GM12865 (cell line): ENCODE measurements at places on chromosomes 4 and X.

GRCh38 chr4:76305971-76306881 is at the start of gene STBD1:
TSS of gene STBD1 (plus strand) at chr4:76306733. CDS start at chr4:76306770, 37 bp downstream.
- DNase-seq: peak; percentile 41

DNA sequence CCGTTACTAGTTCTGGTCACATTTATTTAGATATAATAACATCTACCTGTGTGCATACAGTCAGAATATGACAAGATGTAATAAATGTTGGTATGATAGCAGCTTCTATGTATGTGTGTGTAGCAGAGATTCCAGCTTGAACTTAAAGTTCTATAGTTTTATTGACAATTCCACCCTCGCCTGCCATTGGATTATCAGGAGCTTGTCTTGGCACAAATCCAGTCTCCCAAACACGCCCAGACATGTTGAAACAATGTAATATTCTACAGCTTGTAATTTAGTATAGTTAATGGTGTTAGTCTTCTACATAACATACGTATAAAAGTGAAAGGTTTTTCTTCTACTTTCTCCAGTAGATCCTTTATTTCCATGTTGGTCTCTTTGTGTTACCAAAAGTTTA is 44.4 kb downstream of the BBS12 start:
- no peak for DNase-seq

GRCh38 chrX:103674531-103675454 is 11.7 kb downstream of the MORF4L2 start:
- no peak for DNase-seq

- DNase-seq: peak; percentile 17
Measured at GRCh38 chrX:9339603-9340491, 125.0 kb upstream of the TBL1X start.

GRCh38 chrX:118116713-118117550 is at the start of gene KLHL13:
TSS of gene KLHL13 (minus strand) at chrX:118116810. CDS start at chrX:118028473, 88,337 bp downstream.
- peak; percentile 39 for DNase-seq

DNA sequence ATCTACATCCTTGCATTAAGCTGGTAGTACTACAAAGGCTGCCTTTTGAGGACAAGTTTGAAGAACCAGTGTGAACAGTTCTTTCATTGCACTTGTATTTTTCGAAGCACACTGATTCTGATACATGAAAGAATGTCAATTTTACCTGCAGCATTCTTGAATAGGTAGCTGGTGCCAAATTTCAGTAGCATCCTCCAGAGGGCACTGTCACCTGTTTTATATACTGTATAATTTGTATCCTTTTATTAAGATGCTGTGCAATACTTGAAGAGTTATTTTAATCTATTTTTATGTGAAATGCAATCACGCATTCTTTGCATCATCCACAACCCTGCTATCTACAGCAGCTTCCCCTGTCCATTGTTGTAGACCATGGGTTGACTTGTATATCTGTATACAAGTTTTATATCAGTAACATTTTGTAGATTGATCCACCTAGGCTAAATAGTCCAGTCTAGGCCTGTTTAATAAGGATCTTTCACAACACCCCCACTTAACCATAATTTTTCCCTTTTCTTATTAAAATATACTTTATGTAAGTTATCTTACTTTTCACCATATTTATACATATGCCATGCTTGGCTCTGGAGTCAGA is 325.7 kb downstream of the PCDH7 start:
- peak; percentile 4 for DNase-seq

GRCh38 chr4:118158763-118159375 is 124.6 kb downstream of the NDST3 start:
- DNase-seq: no peak

GRCh38 chr4:120725639-120726580 is 196.6 kb downstream of the PRDM5 start:
- no peak for DNase-seq

- peak; percentile 66 for DNase-seq
Measured at GRCh38 chr4:138977524-138977923, 38.1 kb upstream of the NOCT start.

DNA sequence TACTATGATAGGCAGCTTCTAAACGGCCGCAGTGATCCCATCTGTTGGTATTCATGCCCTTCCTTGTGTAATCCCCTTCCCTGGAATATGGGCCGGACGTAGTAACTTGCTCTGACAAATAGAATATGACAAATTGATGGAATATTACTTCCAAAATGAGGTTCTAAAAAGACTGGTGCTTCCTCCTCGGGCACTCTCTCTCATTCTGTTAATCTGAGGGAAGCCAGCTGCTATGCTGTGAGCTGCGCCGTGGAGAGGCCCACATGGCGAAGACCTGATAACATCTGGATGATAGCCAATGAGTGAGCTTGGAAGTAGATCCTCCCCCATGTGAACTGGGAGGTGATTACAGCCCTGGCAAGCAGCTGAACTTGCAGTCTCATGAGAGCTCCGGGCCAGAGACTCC is 27.2 kb upstream of the SLC25A4 start:
- DNase-seq: no peak

DNA sequence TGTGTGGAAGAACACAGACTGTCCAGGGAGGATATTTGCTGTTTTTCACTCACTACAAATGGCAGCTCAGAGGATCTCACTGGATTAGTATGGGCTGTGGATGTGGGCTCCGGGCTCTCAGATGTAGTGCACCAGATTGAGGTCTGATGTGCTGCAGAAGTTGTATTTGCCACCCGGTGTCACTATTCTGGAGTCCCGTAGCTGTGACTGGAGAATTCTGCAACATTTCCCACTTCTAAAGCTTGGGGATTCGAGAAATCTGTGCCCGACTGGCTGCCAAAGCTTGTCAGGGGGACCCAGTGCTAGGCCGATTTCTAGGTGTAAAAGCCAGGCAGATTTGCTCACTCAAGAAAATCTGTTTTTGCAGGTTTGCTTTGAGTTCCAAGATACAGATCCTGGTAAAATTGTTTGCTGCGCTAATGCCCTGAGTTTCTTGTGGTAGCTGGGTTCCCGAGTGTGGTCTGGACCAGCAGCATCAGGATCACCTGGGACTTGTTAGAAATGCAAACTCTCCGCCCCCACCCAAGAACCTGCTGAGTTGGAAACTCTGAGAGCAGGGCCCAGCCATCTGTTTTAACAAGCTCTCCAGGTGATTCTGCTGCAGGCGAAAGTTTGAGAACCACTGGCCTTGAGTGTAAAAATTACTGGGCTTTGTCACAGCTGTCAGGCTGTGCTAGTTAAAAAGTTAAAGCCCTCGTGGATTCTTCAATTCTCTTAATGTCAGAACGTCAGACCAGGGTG is 18.1 kb downstream of the KIT start:
- no peak for DNase-seq

- DNase-seq: no peak
Measured at GRCh38 chr4:179941911-179942310, 2301.3 kb upstream of the TENM3 start.

DNA sequence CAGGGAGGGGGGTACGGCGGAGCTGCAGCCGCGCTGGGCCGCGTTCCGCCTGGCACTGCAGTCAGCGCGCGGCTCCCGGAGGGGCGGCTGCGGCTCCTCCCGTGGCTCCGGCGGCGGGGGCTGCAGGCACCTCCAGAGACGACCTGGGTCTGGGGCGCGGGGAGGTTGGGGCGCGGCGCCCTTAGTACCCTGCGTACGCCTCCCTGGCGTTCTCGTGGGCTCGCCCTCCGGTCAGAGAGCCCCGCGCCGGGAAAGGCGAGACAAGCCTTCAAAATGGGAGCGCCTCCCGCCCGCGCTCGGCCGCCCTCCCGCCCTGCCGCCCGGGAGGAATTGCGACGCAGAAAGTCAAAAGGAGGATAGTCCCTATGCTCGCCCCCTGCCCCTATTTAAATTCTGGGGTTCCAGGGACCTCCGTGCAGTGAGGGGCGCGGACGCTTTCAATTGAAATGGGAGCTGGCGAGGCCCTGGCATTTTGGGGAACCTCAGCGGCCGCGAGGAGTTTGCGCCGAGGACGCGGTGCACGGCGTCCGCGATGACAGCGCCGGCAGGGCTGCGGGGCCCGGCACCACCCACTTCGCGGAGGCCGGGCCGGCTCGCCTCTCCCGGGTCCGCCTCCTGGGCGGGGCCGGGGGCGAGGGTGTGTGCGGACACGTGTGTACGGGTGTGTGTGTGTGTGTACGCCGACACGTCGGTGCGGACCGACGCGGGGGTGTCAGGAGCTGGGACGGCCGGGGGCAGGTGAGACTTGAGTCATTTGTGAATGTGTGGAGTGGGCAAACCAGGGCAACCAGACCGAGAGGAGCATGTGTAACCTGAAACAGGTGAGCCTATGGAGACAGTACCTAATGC is 544 bp downstream of the HERC3 start:
- peak; percentile 81 for DNase-seq

GRCh38 chr4:150253965-150254630 is 175.9 kb downstream of the DCLK2 start:
- no peak for DNase-seq

GRCh38 chr4:143473334-143474126 is 40.0 kb upstream of the SMARCA5 start:
- DNase-seq: peak; percentile 13

DNA sequence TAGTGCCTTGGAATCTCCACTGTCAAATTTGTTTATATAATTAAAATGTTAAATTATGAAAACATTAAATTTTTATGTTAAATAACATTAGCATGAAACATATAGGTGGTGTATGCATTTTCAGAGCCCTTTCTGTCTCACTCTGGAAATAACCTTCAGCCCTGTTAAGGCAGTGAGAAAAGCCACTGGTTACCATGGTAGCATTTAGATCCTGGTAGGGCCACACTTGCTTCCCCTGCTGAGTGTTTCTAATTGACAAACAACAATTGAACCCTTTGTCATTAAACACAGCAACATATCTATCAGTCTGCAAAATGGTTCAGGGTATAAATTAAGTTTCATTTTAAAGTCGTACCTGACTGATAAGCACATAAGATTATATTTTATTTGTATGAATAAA is 63.5 kb downstream of the PDK3 start:
- DNase-seq: peak; percentile 1

DNA sequence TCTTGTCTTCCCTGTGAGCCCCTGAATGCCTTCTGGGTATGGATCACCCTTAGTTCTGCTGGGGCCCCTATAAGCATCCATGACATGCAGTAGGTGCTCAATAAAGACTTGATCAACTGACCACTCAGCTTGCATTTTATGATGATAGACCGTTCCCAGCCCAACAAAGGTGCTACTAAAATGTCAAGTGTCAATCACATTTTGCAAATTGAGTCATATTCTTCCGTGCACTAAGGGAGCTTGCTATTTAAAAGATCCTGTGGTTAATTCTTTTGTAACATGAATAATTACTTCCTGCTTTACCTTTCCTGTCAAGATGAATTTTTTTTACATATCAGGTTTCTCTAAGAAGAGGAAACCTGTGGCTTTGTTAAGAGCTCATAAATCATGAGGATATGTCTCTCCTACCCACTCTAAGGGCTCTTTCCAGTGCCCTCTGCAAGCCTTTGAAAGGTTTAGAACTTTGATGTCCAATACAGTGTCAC is 47.6 kb downstream of the SH3KBP1 start:
- DNase-seq: peak; percentile 68

DNA sequence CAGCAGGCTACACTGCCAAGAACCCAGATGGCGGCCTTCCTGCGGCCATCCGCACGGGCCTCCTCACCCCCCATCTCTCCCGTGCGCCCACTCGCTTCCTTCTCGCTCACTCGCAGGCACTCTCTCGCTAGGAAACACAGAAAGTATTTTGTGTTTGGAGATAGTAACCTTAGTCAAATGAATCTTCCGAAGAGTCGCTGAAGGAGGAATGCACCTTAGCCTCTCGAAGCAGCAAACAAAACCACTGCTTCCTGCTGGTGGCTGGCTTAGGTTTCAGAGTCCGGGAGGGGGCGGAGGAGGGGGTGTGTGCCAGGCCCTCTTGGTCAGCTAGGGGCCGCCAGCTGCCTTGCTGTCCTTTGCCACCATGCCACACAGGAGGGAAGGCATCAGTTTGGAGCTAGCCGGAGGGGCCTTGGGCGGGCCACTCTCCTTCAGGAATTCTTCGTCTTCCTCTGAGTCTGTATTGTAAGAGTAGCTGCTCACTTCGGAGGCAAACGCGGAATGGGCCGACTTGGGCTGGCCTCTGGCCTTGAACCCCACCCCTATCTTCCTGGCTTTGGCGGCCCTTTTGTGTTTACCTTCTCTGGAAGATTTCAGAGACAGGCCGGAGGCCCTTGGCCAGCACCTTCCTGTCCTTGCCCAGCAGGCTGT is 73.2 kb upstream of the UCP1 start:
- DNase-seq: no peak

- DNase-seq: peak; percentile 30
Measured at GRCh38 chr4:18100657-18101056, 79.1 kb upstream of the LCORL start.

GRCh38 chr4:165351359-165352130 is 24.1 kb downstream of the MSMO1 start:
- DNase-seq: no peak

DNA sequence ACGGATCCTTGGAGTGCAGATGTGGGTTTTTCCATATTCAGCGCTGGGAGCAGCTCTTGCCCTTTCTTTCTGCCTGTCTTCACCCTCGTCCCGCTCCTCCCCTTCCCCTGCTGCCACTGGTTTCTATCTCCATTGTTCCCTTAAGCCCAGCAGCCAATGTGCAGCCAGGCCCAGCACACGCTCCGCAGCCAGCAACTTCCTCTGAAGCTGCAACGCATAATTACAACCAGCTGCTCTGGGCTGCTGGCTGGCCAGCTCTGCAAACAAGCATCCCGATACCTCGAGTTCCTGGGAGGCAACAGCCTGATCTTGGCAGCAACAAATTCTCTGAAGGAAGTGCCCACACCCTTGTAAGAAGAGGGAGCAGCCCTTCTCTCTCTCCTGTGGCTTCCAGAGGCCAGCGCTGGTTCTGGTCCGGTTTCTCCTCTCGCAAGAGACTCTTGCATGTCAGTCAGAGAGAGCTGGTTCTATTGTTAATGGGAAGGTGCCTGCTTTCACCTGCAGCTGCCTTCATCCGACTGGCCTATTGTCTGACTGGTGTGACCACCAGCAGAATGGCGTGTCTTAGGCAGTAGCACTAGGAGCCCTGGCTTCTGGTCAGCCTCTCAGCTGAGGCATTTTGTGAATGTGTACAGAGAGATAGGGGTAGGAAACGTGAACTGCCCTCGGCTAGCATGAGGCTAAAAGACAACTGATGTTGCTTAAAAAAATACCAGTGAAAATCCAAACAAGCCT is 83.8 kb upstream of the MAML3 start:
- DNase-seq: no peak

DNA sequence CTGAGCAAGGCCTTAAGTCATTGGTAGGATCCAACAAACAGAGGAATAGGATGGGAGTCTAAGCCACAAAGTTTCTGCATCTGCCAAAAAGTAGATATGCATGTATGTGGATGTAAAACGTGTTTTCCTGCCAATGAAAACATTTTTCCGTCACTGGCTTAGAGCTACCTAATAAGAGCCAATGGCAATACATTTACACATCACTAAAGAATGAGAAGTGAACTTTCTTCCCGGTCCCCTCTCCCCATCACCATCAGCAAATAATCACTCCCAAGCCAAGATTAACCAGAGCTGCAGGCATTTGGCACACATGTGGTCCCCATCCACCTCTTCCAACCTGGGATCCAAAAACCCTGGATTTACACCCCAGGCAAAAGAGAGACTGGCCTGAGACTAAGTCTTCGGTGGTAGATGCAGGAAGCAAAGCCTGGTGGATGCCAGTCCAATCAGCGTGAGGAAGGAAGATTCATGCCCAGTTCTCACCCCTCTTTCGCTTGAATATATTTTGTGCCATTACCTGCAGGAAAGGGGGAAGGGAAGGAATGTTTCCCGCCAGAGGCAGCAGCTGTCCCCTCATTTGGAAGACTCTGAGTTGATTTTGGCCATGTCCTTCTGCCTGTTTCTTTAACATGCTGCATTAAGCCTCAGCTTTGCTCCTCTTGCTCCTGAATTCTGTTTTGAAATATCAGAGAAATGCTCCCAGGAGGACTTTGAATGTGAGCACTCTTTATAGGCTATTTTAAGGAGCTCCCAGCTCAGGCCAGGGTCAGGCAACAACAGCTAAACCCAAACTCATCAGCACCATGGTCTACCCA is 131.4 kb downstream of the CHIC2 start:
- no peak for DNase-seq
